Stimulated activated CD4-positive, alpha-beta T cell treated with anti-CD3 and anti-CD28 coated beads, Interleukin-12 subunit alpha, Interleukin-12 subunit beta, amount 100 ng/mL, for 48 hours (primary cell): ENCODE measurements at places on chromosomes 3 and 15.

DNA sequence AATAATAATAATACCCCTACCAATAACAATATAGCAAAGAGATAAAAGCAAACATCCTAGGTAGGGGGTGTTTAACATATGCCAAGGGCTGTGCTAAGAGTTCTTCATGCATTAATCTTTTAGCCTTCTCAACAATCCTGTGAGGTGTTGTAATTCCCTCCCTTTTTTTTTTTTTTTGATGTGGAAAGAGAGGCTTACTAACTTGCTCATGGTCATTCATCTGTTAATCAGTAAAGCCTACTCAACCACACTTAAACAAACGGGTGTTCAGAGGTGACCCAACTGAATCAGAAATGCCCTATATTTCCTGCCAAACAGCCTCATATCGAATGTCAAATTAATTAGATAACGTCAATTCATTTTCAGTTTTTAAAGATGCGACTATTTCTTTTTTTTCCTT is 232.1 kb downstream of the CTNNB1 start:
- DNase-seq, result no peak

DNA sequence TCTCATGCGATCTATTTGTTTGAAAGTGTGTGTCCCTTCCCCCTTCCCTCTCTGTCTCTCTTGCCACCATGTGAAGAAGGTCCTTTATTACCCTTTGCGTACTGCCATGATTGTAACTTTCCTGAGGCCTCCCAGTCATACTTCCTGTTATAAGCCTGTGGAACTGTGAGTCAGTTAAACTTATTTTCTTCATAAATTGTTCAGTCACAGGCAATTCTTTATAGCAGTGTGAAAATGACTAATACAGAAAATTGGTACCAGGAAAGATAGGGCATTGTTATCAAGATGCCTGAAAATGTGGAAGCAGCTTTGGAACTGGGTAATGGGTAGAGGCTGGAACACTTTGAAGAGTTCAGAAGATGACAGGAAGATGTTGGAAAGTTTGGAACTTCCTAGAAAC is 743.7 kb upstream of the NECTIN3 start:
- no peak for DNase-seq

- no peak for DNase-seq
Observed at GRCh38 chr3:195111766-195112165, 159.2 kb downstream of the XXYLT1 start.

DNA sequence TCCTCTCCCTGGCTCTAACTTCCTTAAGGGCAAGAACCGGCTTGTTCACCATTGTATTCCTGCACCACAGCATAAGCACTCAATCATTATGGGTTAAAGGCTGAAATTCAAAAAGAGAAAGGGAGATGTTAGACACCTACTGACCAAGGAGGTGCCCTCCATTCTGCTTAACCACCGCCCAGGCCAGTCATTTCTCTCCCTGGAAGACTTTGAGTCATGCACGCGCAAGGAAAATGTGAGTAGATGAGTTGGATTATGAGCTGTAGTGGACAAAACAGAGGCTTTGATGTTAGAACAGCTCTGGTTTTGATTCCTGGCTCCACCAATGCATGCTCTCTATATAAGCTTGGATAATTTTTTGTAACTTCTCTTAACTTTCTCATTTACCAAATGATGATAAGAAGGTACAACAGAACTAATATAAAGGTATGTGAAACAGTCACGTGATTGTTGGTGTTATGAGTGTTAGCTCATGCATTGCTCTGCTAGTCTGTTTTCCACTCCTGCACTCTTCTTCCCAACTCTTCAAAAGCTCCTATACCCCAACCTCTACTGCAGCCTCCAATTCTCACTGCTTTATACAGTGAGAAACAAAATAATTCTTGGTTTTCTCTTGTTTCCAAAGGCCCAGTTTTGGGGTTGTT is 148.4 kb upstream of the ATP11B start:
- peak; percentile 31 for DNase-seq

DNA sequence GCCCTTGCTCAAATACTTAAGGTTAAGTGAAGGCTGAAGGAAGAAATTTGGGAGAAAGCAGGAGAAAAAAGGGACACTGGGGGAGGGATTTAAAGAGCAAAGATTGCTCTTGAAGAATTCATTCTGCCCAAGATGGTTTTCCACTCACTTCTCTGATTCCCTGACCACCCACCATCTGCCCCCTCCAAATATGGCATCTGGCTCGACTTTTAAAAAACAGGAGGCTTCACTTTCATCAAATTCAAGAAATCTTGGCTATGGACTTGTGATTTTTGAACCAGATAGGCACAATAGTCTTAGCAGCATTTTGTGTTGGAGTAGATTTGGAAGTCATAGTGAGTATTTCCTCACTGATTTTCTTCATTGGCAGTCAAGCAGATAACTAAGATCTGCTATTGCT is 574.4 kb upstream of the SUCLG2 start:
- no peak for DNase-seq

DNA sequence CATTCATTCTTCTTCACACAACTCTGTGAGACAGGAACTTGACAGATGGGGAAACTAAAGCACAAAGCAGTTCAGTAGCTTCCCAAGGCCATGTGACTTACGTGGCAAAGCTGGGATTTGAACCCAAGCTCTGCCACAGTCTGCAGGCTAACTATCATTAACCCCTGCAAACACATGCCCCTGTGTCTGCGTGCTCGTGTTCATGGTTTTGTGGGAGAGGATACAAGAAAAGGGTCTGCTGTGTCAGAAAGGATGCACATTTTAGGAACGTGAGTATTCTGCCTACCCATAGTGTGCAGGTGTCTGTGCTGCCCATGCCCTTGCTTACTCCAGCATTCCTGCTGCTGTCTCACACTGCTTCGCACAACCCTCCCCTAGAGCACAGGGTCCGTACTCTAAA is 137.0 kb downstream of the CHDH start:
- DNase-seq, result no peak

GRCh38 chr3:192831111-192831644 is 86.5 kb downstream of the MB21D2 start:
- DNase-seq, result no peak

GRCh38 chr15:28946803-28947202 is 61.0 kb downstream of the APBA2 start:
- DNase-seq, result no peak

DNA sequence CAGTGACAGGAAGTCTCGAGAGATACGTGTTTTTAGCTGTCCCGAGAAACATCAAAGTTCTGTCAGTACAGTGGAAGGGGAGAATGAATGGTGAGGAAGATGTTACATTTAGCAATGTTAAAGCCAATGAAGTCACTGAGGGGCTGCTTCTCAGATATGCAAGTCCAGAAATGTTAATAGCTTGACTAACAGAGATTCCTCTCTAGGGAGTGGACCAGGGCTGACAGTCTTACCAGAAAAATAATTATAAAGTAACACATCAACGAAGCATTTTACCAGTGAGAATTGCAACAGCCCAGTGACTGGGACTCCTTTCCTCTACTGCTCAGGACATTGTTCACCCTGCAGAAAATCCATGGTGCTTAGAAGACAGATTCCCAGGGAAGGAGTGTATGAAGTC is 23.9 kb downstream of the GALNT15 start:
- DNase-seq, result no peak

- no peak for DNase-seq
Observed at GRCh38 chr15:97903971-97904572, 56.4 kb upstream of the ARRDC4 start.
